Epithelial cell of proximal tubule (primary cell): ENCODE measurements at places on chromosomes 1 and 21. TPM values are rescaled to one million over a fixed set of nuclear protein-coding genes. Genes with fewer than 3 reads are reported as not detected.

PRAMEF10 gene
- total RNA-seq: not detected in 2 replicates

- no peak for DNase-seq
Observed at GRCh38 chr21:25176637-25177412, 430.5 kb downstream of the MRPL39 start.

- no peak for DNase-seq
Observed at GRCh38 chr1:39727221-39727931, 11.3 kb upstream of the PPIE start.

GRCh38 chr1:3530086-3530925, 75.8 kb downstream of the ARHGEF16 start:
- DNase-seq: no peak

C1orf226 gene
- total RNA-seq: 2.5 and 5.9 TPM in 2 replicates

MFAP2 gene
- total RNA-seq: 42.2 and 53.2 TPM in 2 replicates

- DNase-seq: no peak
Observed at GRCh38 chr1:116731439-116731838, 22.8 kb upstream of the CD2 start.

DNA sequence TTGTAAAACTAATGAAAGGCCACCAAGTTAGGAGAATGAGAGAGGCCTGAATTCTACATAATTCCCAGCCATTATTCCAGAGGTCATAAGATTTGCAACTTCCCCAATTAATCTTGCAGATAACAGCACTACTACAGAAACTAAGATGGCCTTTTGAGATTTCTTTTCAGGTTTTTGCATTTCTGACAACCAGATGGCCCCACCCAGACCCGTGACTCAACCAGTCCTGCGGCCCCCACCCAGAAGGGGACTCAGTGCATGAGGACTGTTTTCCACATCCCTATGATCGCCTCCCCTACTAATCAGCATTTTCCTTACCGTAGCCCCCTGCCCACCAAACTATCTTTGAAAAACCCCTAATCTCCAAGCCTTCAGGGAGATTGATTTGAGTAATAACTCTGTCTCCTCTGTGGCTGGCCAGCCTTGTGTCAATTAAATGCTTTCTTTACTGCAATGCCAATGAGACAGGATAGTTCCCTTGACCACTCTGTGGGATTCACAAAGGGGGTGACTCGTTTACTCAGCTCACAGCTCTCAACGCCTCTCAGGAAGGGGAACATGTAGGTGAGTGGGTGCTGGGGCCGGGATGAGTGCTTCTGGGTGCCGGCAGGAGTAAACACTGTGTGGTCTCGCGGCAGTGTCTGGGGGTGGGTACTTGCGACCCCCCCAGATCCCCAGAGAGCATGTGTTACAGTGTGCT, 10.5 kb upstream of the CNIH3 start:
- DNase-seq: no peak

GRCh38 chr1:13813398-13814012, 113.5 kb downstream of the PRDM2 start:
- no peak for DNase-seq

GRCh38 chr1:168498159-168498631, 45.6 kb downstream of the XCL2 start:
- DNase-seq: no peak

IVL gene
- 0.35 and 2.1 TPM in 2 replicates for total RNA-seq

GRCh38 chr1:95232646-95233318, 1.2 kb upstream of the RWDD3 start:
- no peak for DNase-seq

HTR6 gene
- not detected in 2 replicates for total RNA-seq

GUCA2A gene
- total RNA-seq: not detected in 2 replicates

- no peak for DNase-seq
Observed at GRCh38 chr1:61348025-61348665, 265.8 kb downstream of the NFIA start.

DNA sequence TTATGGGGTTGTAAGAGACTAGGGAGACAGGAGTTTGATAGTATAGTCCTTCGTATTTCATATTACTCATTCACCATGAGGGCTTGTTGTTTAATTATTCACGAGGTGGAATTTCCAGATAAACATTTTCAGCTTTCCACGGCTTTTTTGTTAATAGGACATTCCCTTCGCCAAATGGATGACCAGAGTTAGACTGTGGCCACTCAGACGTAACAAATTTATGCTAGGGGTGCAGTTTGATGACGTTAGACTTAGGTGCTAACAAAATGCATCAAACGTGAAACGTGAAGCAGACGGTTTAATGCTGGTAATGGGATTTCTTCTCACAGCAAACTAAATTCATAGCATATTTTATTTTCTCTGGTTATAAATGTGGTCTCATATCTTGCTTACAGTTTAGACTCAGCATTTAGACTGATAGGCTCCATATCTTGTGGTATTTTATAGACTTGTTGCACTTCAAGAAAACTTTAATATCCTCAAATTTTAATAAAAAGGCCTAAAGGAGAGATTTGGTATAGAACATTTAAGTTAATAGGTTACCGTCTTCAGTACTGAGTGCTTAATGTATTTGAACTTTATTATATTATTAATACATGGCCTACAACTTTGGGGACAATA, 2.3 kb downstream of the DHX9 start:
- peak; percentile 82 for DNase-seq
